ENCODE measurements at places on chromosomes 2 and 18. TPM values are rescaled to one million over a fixed set of nuclear protein-coding genes. Genes with fewer than 3 reads are reported as not detected.

KIF1A gene
- total RNA-seq, result not detected

DNA sequence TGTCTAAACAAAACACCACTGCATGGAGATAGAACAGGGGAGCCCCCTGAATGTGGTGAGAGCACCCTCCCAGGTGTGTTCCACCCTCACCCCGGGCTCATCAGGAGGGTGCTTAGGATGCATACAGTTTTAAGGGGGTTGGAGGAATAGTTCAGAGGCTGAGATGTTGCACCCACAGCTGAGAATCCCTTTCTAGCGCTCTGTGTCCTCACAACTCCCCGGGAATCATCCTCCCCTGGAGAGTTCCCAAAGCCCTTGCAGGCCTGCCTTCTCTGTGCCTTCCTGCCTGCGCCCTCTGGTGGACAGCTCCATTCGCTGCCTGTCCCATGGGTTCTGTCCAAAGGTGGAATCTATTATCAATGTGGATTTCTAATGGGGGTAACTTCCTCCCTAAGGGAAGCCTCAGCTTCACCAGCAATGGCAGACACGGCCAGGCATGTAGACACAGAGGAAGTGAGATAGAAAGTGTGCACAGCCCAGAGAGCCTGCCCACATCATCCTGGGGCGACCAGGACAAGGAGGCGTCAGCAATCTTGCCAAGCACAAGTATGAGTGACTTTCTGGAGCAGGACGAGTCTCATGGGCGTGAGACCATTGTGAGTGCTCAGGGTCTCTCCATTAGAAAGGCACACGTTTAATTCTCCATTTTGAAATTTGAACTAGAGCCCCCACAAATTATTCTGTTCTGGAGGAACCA lies 1.2 kb upstream of the UGT1A5 start:
- peak; percentile 64 for DNase-seq

OTOS gene
- not detected for total RNA-seq

DNA sequence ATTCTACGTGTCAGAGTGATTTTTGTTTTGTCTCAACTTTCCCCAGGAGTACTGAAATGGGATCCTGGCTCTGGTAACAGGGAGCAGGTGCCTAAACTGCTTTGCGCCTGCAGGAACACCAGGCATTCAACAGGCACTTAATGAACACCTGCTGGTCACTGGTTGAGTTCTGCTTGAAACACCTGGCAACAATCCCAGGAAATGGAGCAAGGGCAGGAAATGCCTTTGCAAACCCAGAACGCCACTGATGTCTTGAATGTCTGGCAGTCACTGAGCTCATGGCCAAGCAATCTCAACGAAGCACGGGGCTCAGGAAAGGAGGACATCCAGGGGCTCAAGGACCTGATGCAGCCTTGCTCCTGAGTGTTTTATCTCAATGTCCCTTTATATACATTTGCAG lies 360.0 kb upstream of the RAB6C start:
- DNase-seq, result no peak

GRCh38 chr2:110657724-110658305 lies 20.0 kb downstream of the BUB1 start:
- no peak for DNase-seq

SLC14A1 gene
- total RNA-seq, result 31.0 TPM

DNA sequence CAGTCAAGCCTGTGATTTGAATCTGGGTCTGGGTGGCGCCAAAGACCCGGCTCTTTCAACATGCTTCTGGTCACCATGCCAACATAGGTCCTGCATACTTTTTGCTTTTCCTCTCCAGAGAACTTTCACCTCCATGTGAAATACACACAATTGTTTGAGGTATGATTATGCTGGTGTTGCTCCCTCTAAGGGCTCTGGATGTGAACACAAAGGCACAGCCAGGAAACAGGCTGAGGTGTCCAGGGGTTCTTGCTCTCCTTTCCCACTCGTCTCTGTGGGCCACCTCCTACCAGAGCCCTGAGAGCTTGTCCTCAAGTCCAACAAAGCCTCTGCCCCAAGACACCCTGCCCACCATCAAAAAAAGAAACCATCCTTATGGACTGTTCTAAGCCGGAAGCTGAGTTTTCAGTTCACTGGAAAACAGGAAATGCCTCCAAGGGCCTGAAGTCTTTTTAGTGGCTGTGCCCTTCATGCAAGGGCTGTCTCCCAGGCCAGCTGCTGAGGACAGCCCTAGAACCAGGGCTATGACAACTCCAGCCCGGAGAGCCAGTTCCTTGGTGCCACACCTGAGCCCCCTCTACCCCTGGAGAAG lies 100.2 kb upstream of the EPAS1 start:
- DNase-seq, result no peak

- DNase-seq, result no peak
Observed at GRCh38 chr2:109270505-109271312, 141.7 kb downstream of the SH3RF3 start.

DNA sequence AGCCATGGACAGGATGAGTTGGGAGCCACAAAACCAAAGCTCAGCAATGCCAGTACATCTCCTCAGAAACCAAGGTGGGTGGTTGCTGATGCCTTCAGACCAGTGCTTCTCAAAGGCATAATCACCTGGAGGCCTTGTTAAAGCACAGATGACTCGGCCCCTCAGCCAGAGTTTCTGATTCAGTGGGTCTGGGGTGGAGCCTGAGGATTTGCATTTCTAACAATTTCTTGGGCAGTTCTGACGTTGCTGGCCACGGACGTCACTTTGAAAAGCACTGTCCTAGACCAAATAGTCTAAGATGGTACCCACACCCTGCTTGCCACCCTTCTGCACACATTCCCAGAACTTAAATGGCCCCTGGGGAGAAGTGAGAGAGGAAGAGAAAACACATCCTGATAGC lies 24.1 kb upstream of the CDH2 start:
- no peak for DNase-seq

Measured in fibroblast of lung (primary cell).